ENCODE measurements at places on chromosomes 16 and 17.

DNA sequence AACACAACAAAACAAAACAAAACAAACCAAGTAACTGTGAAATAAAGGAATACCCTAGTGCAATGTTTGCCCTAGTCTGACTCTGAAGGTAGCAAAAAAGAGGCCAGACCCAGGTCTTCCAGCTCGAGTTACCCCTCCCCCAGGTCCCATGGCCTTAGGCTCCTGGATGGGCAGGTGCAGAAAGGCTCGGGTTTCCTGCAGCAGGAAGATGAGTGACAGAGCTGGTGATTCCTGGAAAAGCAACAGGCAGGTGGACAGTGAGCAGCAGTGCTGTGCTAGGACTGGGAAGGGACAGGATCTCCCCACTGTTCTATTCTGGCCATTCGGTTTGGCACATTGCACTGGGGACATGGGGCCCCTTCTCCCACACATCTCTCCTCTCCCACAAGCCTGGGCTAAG lies 42.9 kb upstream of the MRTFB start:
- no peaks in the 10 kb centered on the region for H3K36me3 ChIP-seq
- no peak overlapping the region for H3K27ac ChIP-seq
- H3K4me3 ChIP-seq = no peak overlapping the region
- H3K27me3 ChIP-seq = no peaks in the 10 kb centered on the region
- H3K4me1 ChIP-seq = no peaks in the 10 kb centered on the region

DNA sequence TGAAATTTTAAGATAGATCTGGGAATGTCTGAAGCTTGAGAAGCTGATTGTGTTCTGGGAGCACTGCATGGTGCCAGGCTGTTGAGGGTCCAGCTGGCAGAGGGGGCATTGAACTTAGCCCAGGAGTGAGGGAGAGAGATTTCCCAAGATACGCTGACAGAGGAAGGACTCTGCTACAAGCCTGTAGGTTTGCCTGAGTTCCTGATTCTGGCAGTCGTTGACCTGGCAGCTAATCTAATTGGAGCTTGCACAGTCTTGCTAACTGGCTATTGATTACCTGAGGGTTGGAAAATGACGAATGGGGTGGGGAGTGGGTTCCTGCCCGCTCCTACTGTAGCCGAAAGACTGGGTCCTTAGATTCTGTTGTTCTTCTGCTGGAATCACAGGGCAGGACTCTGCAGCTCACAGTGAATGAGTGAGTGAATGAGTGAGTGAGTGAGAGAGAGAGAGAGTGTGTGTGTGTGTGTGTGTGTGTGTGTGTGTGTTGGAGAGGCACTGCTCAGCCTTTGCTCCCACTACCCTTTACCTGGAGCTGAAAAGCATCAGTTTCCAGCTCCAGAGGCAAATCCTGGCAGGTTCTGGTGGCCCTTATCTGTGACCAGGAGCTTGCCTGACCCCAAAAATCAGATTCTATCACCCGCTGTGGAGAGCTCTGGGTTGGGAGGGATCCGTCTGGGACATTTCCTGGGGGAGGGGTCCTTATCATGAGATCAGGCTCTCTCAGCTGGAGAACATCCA lies 16.7 kb downstream of the CTRL start:
- H3K4me1 ChIP-seq = peaks cover 30% of the 10 kb centered on the region
- H3K27ac ChIP-seq = no peak overlapping the region
- no peak overlapping the region for H3K4me3 ChIP-seq
- H3K36me3 ChIP-seq = peaks cover 50% of the 10 kb centered on the region

DNA sequence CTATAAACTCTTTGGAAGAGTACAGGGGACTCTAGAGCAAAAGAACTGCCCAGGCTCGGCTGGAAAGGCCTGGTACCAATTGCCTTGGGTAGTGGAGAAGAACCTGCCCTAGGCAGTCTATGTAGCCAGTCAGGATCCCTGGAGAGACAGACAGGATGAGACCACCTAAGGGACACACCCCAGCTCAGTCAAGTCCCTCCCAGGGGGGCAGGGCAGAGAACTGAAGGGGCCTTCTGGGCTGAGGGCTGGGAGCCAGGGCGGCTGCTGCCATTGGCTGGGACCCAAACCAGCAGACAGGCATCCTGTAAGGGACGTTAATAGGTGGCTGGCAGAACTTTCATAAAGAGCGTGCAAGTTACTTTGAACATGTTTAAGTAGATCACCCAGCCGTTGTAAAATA lies 12.8 kb upstream of the SLC38A8 start:
- peaks cover 86% of the 10 kb centered on the region for H3K36me3 ChIP-seq
- H3K4me1 ChIP-seq = no peaks in the 10 kb centered on the region
- no peak overlapping the region for H3K27ac ChIP-seq
- H3K4me3 ChIP-seq = no peak overlapping the region
- no peak for DNase-seq
- no peaks in the 10 kb centered on the region for H3K27me3 ChIP-seq

GRCh38 chr16:9318764-9319163 lies 227.3 kb downstream of the HAPSTR1 start:
- H3K27ac ChIP-seq = no peak overlapping the region
- H3K4me1 ChIP-seq = no peaks in the 10 kb centered on the region
- no peaks in the 10 kb centered on the region for H3K27me3 ChIP-seq

DNA sequence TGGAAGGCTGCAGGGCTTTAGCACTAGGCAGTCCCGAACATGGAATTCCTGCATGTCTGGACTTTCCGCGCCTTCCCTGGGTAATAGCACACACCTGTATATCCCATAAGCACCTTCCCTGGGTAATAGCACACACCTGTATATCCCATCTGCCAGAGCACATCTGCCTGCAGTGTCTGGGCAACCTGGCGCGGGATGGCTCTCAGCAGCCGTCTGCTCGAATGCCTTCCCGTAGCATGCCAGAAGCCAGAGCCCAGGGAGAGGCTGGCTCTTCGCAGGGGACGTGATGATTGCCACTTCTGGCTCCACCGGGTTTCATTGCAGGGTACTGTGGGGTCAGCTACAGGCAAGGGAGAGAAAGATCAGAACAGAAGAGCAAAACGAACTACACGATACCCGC lies 21.3 kb downstream of the MBTPS1 start:
- H3K27me3 ChIP-seq = no peaks in the 10 kb centered on the region
- peaks cover 83% of the 10 kb centered on the region for H3K36me3 ChIP-seq
- no peak for DNase-seq
- peaks cover 37% of the 10 kb centered on the region for H3K4me1 ChIP-seq

DNA sequence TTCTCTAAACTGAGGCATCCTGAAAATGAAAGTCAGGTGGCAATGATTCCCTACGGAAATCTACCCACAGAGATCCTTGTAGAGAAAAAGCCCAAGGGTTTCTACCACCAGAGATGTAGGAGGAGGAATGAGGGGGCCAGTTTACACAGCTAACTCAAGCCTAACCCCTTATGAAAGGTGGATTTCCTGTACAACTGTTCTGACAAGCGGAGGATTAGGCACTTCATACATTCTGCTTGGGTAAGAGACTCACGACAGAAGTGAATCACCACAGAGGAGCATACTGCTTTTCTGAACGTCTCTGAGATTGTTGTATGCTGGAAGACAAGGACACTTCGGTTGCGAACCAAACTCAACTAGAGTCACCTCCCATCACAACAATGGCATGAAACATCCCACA lies 72.7 kb downstream of the SMG6 start:
- H3K27me3 ChIP-seq = no peaks in the 10 kb centered on the region
- H3K4me1 ChIP-seq = peaks cover 38% of the 10 kb centered on the region
- H3K27ac ChIP-seq = no peak overlapping the region
- H3K4me3 ChIP-seq = no peak overlapping the region

DNA sequence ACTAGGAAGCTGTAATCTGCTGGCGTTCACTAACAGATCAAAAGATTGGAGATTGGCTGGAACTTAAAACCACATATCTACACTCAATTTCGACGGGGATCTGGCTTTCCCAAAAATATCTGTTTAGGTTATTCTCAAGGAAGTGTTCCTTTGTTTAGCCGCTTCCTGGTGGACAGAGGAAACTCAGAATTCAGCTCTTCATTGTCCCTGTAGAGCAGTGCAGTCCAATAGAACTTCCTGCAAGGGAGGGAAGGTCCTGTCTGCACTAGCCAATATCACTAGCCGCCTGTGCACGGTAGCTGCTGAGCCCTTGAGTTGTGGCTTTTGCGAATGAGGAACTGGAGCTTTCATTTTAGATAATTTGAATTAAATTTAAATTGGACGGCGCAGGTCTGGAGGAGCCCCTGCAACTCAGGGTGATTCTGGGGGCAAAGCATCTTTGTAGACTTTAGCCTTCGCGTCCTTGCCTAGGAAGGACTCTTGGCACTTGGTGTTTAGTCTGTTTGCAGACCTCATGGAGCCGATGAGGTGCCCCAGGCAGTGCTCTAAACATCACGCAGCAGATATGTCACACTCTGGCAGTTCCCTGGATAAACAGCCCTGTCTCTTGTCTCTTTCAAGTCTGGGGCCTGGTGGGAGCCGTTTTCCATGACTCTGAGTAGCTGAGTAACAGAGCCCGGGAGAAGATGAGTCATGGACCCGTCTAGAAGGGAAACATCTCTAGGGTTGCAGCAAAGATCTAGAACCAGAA lies 122.2 kb downstream of the CCDC182 start:
- H3K4me3 ChIP-seq = no peak overlapping the region
- peaks cover 12% of the 10 kb centered on the region for H3K4me1 ChIP-seq
- H3K36me3 ChIP-seq = no peaks in the 10 kb centered on the region
- no peak for DNase-seq
- H3K27me3 ChIP-seq = no peaks in the 10 kb centered on the region

GRCh38 chr17:9932491-9932890 lies 27.4 kb upstream of the RCVRN start:
- H3K4me3 ChIP-seq = no peak overlapping the region
- H3K27ac ChIP-seq = no peak overlapping the region
- H3K27me3 ChIP-seq = peaks cover 4% of the 10 kb centered on the region

DNA sequence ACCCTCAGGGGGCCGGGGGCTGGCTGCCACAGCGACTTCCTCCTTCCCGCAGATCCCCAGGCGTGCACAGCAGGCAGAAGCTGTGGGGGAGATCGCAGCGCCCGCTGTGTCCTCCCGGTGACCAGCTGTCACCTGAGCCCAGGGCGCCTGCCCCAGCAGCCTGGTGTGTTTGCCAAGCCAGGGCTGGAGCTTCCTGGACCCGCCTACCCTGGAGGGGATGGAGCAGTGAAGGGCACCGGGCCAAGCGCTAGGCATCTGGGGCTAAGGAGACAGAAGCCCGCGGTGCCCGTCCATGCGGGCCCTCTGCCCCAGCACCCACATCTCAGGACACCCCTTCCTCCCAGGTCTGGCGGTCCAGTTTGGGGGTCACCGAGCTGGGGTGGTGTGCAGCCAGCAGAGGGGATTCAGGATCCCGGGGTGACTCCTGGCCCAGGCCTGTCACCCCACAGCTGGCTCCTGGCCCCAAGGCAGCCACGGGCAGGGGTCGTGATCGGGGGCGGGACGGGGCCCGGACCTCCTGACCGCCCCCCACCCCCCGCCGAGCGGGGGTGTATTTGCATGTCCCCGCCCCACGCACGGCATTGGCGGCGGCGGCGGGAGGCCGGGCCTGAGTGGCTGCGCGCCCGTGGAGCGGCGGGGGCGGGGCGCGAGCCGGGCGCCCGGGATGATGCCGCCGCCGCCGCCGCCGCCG lies at the start of gene RAB26:
Gene RAB26, plus strand, starts transcription at position 645 of the 691 bp plus-strand sequence. CDS start 159 bp downstream, outside the sequence.
- H3K27me3 ChIP-seq = no peaks in the 10 kb centered on the region
- H3K36me3 ChIP-seq = peaks cover 15% of the 10 kb centered on the region
- H3K27ac ChIP-seq = peak within 1 kb of the TSS; percentile 41
- H3K4me1 ChIP-seq = peaks cover 50% of the 10 kb centered on the region
- DNase-seq = peak; percentile 89

DNA sequence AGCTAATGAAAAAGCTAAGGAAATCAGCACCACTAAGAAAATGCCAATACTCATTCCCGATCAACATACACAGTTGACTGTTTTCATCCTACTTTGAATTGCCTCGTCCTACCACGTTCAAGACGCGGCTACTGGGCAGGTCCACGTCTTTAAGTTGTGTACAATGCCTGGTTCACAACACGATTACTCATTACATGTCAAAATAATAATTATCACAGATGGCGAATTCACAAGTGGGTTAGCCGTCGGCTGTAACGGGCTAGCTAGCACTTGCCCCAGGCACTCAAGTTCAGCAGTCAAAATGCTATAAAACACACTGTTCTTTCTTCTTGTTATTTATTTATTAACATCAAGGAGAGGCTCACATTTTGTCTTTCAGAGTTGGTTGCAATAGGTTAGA lies 124.2 kb downstream of the ZFHX3 start:
- no peak overlapping the region for H3K4me3 ChIP-seq
- no peaks in the 10 kb centered on the region for H3K36me3 ChIP-seq
- peaks cover 37% of the 10 kb centered on the region for H3K4me1 ChIP-seq
- H3K27ac ChIP-seq = no peak overlapping the region
- no peaks in the 10 kb centered on the region for H3K27me3 ChIP-seq

DNA sequence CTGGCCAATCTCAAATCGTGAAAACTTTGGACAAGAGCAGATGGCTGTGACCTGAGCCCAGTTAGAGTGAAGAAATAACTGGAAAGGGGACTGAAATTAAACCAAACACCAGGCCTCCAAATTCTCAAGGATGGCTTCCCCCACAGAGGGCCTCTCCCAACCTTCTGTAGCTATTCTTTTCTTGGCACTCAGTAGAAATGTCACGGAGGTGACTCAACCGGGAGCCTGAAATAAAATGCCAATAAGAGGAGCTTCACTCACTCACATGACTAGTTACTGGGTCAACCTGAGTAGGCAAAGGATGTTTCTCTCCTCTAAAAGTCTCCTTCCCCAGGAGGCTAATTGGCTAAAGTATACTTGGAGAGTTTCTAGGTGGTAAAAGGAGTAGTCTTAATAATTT lies 230.7 kb downstream of the MAF start:
- H3K27me3 ChIP-seq = no peaks in the 10 kb centered on the region
- no peaks in the 10 kb centered on the region for H3K4me1 ChIP-seq
- no peak overlapping the region for H3K4me3 ChIP-seq
- H3K36me3 ChIP-seq = no peaks in the 10 kb centered on the region
- DNase-seq = no peak

DNA sequence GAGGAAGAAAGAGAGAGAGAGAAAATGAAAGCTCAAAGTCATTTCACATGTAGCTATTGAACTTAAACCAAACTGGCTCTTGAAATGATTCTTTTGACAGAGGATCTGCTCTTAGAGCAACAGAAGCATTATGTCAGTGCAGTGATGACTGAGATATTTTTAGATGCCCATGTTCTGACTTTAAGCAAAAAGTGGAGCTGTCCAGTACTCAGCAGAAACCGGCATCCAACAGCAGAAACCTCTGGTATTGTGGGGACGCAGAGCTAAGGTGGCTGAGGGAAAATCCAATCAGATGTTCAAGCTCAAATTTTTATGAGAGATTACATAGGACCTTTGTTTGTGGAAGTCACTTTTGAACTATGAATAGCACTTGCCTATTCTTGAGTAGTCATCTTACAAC lies 69.8 kb upstream of the ANKFN1 start:
- no peak for DNase-seq
- H3K4me3 ChIP-seq = no peak overlapping the region
- H3K27me3 ChIP-seq = no peaks in the 10 kb centered on the region
- H3K36me3 ChIP-seq = no peaks in the 10 kb centered on the region
- no peak overlapping the region for H3K27ac ChIP-seq
- H3K4me1 ChIP-seq = no peaks in the 10 kb centered on the region

- no peaks in the 10 kb centered on the region for H3K27me3 ChIP-seq
- no peak for DNase-seq
- no peak overlapping the region for H3K4me3 ChIP-seq
- H3K4me1 ChIP-seq = no peaks in the 10 kb centered on the region
- no peaks in the 10 kb centered on the region for H3K36me3 ChIP-seq
These were observed 49.0 kb upstream of the METRNL start for GRCh38 chr17:83030432-83030831.
